ENCODE measurements at places on chromosomes 4 and X. TPM values are rescaled to one million over a fixed set of nuclear protein-coding genes. Genes with fewer than 3 reads are reported as not detected.

DNA sequence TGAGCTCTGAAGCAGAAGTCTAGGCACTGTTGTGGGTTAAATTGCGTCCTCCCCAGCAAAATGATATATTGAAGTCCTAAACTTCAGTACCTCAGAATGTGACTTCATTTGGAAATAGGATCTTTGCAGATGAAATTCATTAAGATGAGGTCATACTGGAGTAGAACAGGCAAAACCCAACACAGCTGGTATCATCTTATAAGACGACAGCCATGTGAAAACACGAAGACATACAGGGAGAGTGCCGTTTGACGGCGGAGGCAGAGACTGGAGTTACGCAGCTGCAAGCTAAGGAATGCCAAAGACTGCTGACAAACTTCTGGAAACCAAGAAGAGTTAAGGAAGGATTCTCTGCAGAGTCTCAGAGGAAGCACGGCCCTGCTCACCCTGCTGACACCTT lies 241.5 kb downstream of the MAML3 start:
- no peak for DNase-seq

DNA sequence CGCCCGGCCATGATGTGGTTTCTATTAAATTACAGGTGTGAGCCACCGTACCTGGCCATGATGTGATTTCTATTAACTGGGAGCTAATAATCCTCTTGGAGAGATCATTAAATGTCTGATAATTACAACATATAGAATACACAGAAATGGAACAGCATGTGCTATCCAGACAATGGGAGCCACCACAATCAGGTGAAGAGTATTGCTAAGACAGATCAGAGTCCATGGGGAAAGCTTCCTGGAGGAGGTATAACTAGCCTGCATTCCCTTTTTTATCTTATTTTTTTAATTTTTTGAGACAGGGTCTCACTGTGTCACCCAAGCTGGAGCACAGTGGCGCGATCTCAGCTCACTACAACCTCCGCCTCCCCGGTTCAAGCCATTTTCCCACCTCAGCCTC lies 146.8 kb downstream of the CHRNA9 start:
- DNase-seq, result no peak

- no peak for DNase-seq
Observed at GRCh38 chr4:156472624-156473023, 499.0 kb downstream of the PDGFC start.

Gene TENM3
- 8.0 TPM for total RNA-seq

- no peak for DNase-seq
Observed at GRCh38 chrX:151458824-151459223, 61.8 kb downstream of the VMA21 start.

Data from thoracic aorta (tissue), 2 donors.